A549 treated with Mapracorat at 1 μM for 4 hours (cell line): ENCODE measurements at places on chromosomes 2 and 18. TPM values are rescaled to one million over a fixed set of nuclear protein-coding genes. Genes with fewer than 3 reads are reported as not detected.

CFC1 gene
- not detected in 5 replicates for total RNA-seq

LGALSL gene
- total RNA-seq: 7.7 to 12.8 TPM (median 9.9 TPM) in 5 replicates

SCYGR4 gene
- not detected in 5 replicates for total RNA-seq

GTF3C2 gene
- 55.1 to 62.9 TPM (median 59.6 TPM) in 5 replicates for total RNA-seq

UGT1A5 gene
- not detected in 5 replicates for total RNA-seq

GAL3ST2 gene
- total RNA-seq: 0.15 to 0.42 TPM (median 0.25 TPM) in 5 replicates

MATN3 gene
- 10.6 to 17.7 TPM (median 15.6 TPM) in 5 replicates for total RNA-seq

SPATA3 gene
- not detected in 5 replicates for total RNA-seq

GPR75 gene
- 1.4 to 2.2 TPM (median 1.6 TPM) in 5 replicates for total RNA-seq

EFHD1 gene
- total RNA-seq: 4.0 to 5.0 TPM (median 4.2 TPM) in 5 replicates

STON1 gene
- total RNA-seq: 0.33 to 0.55 TPM (median 0.41 TPM) in 5 replicates

EPB41L3 gene
- total RNA-seq: 0.10 to 0.81 TPM (median 0.21 TPM) in 5 replicates

FAM110C gene
- total RNA-seq: 0.05 to 0.42 TPM (median 0.17 TPM) in 5 replicates

IWS1 gene
- 34.7 to 41.2 TPM (median 40.0 TPM) in 5 replicates for total RNA-seq

MEP1B gene
- 0.05 TPM in 1 of 5 replicates, not detected in the others for total RNA-seq

ACTG2 gene
- total RNA-seq: 0.18 to 0.56 TPM (median 0.29 TPM) in 5 replicates

C2orf92 gene
- 0.55 to 1.2 TPM (median 0.66 TPM) in 5 replicates for total RNA-seq

MYO7B gene
- total RNA-seq: 0.09 to 0.24 TPM (median 0.14 TPM) in 5 replicates

RTP5 gene
- total RNA-seq: not detected in 5 replicates

COA5 gene
- total RNA-seq: 16.5 to 27.6 TPM (median 24.6 TPM) in 5 replicates

DSG2 gene
- 44.3 to 68.1 TPM (median 62.4 TPM) in 5 replicates for total RNA-seq

MCFD2 gene
- 92.9 to 110 TPM (median 104 TPM) in 5 replicates for total RNA-seq

THUMPD2 gene
- 11.3 to 14.4 TPM (median 12.9 TPM) in 5 replicates for total RNA-seq

MAPK4 gene
- 0.12 to 0.23 TPM (median 0.14 TPM) in 5 replicates for total RNA-seq

FAM228A gene
- total RNA-seq: not detected in 5 replicates

GRHL1 gene
- total RNA-seq: 0.88 to 1.5 TPM (median 1.1 TPM) in 5 replicates

L3MBTL4 gene
- total RNA-seq: not detected in 5 replicates

ZNF385B gene
- not detected in 5 replicates for total RNA-seq

RIT2 gene
- total RNA-seq: not detected in 5 replicates

SERPINB13 gene
- not detected in 5 replicates for total RNA-seq

AQP12B gene
- not detected in 5 replicates for total RNA-seq

POTEJ gene
- not detected in 5 replicates for total RNA-seq

SDC1 gene
- 148 to 201 TPM (median 187 TPM) in 5 replicates for total RNA-seq

CCDC142 gene
- total RNA-seq: 11.6 to 16.5 TPM (median 14.2 TPM) in 5 replicates

IKZF2 gene
- total RNA-seq: 0.10 to 0.41 TPM (median 0.20 TPM) in 5 replicates

CD207 gene
- total RNA-seq: not detected in 5 replicates

KIF1A gene
- 0.73 to 1.5 TPM (median 0.97 TPM) in 5 replicates for total RNA-seq

RAB17 gene
- total RNA-seq: 0.14 to 0.85 TPM (median 0.23 TPM) in 5 replicates

TBR1 gene
- total RNA-seq: 0.03 to 0.08 TPM in 2 of 5 replicates, not detected in the others

ICOS gene
- total RNA-seq: not detected in 5 replicates

ABHD1 gene
- 0.77 to 2.1 TPM (median 1.5 TPM) in 5 replicates for total RNA-seq

PLCL1 gene
- not detected in 5 replicates for total RNA-seq

EVX2 gene
- total RNA-seq: not detected in 5 replicates

ACMSD gene
- not detected in 5 replicates for total RNA-seq

ANTXR1 gene
- 102 to 147 TPM (median 136 TPM) in 5 replicates for total RNA-seq

EML6 gene
- total RNA-seq: 1.1 to 3.1 TPM (median 1.5 TPM) in 5 replicates

SPP2 gene
- total RNA-seq: not detected in 5 replicates

MYL12B gene
- total RNA-seq: 392 to 407 TPM (median 402 TPM) in 5 replicates

DYNAP gene
- not detected in 5 replicates for total RNA-seq

RGPD3 gene
- 0.14 to 0.26 TPM (median 0.16 TPM) in 5 replicates for total RNA-seq

OBSL1 gene
- total RNA-seq: 16.0 to 23.3 TPM (median 21.8 TPM) in 5 replicates

LIMS2 gene
- 6.5 to 8.7 TPM (median 7.0 TPM) in 5 replicates for total RNA-seq

ACAA2 gene
- total RNA-seq: 53.1 to 57.8 TPM (median 56.4 TPM) in 5 replicates

LCLAT1 gene
- total RNA-seq: 13.3 to 18.6 TPM (median 15.9 TPM) in 5 replicates

ANKRD62 gene
- total RNA-seq: not detected in 5 replicates

TBC1D8 gene
- 79.6 to 107 TPM (median 90.9 TPM) in 5 replicates for total RNA-seq

SNORC gene
- total RNA-seq: 4.7 to 14.3 TPM (median 11.0 TPM) in 5 replicates

MPP4 gene
- 0.09 to 0.10 TPM in 2 of 5 replicates, not detected in the others for total RNA-seq

ALMS1 gene
- total RNA-seq: 8.4 to 10.4 TPM (median 9.6 TPM) in 5 replicates
